CD4-positive, alpha-beta T cell treated with Interleukin-10 for 1 hour (primary cell): ENCODE measurements at places on chromosomes 3 and 15.

GRCh38 chr3:100637197-100637631, 27.8 kb downstream of the ADGRG7 start:
- DNase-seq, result no peak

GRCh38 chr3:116191409-116191808, 253.9 kb downstream of the LSAMP start:
- DNase-seq, result no peak

GRCh38 chr15:94247789-94248638, 16.7 kb downstream of the MCTP2 start:
- DNase-seq, result no peak

GRCh38 chr3:61353382-61353781, 102.1 kb upstream of the FHIT start:
- no peak for DNase-seq

- no peak for DNase-seq
Measured at GRCh38 chr3:50930371-50931208, 255.9 kb downstream of the DOCK3 start.

GRCh38 chr3:190303884-190304283, 18.4 kb downstream of the CLDN1 start:
- no peak for DNase-seq

DNA sequence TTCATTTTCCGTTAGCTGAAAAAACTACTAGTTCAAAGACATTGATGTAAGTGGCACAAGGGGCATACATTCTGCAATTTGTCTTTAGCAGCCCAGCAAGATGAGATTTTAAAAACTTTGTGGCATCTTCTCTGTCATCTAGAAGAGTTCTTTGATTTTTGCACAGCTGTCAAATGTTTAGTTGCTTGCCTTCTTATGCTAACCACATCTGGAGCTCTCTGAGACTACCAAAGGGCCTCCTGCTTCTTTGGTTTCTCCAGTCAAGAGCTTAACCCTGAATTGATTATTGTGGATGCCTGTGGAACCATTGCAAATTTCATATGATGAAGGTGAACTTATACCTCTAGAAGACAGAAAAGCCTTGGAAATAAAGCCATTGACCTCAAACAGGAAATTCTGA, 468.7 kb upstream of the RGMA start:
- no peak for DNase-seq

DNA sequence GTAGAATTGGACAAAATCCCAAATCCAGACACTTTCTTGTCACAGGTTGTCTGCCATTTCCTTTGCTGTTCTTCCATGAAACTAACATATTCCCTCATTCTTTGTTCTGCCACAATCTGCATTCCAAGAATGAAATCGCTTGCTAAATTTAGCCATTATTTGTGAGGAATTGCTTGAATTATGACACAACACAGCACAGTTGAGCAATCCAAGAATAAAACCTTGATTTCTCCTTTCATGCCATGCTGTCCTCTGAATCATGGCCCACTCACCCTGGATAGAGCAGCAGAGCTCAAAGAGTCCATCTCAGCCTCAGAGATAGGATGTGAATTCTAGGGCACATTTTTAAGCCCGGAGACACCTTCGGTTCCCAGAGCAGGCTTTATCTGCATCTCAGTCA, 35.2 kb upstream of the GREM1 start:
- no peak for DNase-seq

DNA sequence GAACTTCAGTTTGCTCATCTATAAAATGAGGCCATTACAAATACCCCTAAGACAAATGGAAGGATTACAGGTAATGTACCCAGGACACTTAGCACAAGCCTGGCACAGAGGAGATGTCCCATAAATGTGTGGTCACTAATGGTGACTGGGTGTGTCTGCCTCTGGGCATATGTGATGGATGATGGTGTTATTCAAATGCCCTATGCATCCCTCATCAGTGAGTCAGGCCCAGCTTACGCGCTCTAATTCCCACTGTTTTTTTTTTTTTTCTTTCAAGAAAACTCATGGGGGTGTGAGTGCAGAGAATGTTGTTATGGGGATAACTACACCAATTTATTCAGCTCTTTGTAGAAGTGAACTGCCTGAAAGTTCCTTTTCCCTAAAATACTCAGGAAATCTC, 23.6 kb upstream of the KIF23 start:
- DNase-seq, result no peak

- no peak for DNase-seq
Measured at GRCh38 chr15:25684521-25685431, 178.4 kb downstream of the ATP10A start.

GRCh38 chr15:73560501-73561117, 72.6 kb downstream of the NPTN start:
- DNase-seq, result peak; percentile 55

- no peak for DNase-seq
Measured at GRCh38 chr3:50090984-50091383, 2.3 kb downstream of the RBM5 start.

DNA sequence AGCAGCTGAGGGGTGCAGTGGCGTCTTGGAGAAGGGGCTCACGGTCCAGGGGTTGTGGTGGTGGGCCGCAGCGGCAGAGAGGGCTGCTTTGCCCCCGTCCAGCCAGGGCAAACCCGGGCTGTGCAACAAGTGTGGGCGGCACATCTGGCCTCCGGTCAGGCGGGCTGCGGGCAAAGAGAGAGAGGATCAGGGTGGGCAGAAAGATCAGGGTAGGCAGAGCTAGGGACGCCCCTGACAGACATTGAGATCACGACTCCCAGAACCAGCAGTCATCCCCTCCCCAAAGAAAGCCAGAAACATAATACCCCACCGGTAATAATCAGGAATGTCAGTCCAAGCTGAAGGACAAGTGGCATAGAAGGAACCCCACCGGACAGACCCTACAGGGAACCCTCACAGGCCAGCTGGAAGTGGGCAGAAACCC, 6.8 kb downstream of the GATA2 start:
- DNase-seq, result no peak
